ENCODE measurements at places on chromosomes 12 and 14.
A peak's percentile ranks its signal among the peaks of the same experiment; 100 is the strongest.

DNA sequence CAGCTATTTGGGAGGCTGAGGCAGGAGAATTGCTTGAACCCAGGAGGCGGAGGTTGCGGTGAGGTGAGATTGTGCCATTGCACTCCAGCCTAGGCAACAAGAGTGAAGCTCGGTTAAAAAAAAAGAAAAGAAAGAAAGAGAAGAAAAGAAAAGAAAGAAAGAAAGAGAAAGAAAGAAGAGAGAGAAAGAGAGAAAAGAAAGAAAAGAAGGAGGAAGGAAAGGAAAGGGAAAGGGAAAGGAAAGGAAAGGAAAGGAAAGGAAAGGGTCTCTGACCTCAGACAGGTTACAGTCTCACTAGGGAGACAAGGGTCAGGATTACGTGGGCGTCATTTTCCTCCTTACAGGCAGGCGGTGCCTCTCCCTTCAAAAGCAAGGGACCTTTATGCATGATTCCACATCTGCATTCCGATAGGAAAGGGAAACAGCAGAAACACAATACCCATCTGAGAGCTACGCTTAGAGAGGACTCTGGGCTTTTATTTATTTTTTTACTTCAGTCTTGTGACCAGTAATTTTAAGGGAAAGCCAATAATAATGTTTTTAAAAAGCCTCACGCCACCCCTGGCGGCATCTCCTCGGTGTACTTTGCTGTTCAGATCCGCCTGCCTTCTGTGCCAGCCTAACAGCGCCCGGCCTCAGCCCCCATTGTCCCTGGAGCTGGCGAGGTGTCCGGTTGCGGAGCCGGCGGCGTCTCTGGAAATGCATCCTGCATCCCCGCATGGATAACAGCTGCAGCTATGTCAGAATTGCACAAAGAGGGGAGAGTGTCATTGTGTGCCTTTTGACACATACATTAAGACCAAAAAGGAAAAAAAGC is 945 bp upstream of the HIP1R start:
- peak; percentile 84 for DNase-seq

DNA sequence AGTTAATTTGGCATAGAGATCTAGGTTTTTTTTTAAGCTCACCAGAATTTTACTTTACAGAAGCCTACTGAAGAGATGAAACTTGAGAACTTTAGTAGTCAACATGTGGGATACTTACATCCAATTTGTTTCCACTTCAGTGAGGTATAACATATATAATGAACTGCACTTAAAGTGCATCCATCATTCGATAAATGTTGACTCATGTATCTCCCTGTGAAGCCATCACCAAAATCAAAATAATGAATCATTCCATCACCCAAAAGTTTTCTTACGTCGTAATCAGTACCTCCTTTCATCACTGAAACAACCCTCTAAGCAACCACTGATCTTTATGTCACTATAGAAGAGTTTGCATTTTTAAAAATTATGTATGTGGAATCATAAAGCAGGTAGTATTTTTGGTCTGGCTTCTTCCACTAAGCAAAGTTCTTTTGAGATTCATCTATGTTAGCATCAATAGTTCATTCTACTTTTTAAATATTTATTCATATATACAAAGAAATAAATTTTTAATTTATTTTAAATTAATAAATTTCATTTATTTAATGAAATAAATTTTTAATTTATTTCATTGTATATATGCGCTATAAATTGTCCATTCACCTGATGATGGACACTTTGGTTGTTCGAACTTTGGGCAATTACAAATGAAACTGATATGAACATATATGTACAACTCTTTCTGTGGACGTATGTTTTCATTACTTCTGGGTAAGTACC is 2.0 kb upstream of the CPNE8 start:
- DNase-seq = no peak

GRCh38 chr12:2615665-2616402 is 178.9 kb upstream of the FKBP4 start:
- DNase-seq = no peak

GRCh38 chr12:15289192-15289591 is 33.1 kb upstream of the PTPRO start:
- no peak for DNase-seq
